ENCODE measurements at places on chromosomes 4 and X.

GRCh38 chr4:113497154-113497884, 264.2 kb downstream of the CAMK2D start:
- no peak for DNase-seq

DNA sequence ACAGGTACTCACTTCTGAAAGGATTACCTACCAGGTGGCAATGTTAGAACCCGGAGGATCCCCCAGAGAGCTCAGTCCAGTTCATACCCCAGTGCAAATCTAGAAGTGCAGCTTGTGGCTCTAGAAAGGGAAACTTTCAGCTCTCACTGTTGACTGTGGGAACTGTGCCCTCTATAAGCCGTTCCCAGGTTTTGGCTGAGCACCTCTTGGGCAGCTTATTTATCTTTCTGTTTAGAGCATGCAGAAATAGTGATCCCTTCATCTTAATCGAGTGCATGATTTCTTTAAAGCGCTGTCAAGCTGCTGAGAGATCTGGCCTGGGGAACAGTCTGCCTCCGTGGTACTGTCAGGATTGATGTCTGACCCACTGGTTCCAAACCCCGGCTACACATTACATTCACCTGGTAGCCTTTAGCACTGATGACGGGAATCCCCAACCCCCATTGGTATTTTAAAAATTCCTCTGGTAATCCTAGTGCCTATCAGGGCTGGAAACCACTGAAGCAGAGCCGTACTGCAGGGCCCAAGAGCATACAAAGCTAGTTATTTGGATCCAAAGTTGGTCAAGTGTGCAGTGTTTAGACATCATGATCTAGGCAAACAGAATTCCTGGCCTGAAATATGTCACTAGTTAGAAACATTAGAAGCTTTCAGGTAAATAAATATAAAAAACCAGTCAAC, 103.2 kb downstream of the KLHL8 start:
- DNase-seq: no peak

- no peak for DNase-seq
These were observed 19.7 kb upstream of the GPR78 start for GRCh38 chr4:8560265-8561047.

DNA sequence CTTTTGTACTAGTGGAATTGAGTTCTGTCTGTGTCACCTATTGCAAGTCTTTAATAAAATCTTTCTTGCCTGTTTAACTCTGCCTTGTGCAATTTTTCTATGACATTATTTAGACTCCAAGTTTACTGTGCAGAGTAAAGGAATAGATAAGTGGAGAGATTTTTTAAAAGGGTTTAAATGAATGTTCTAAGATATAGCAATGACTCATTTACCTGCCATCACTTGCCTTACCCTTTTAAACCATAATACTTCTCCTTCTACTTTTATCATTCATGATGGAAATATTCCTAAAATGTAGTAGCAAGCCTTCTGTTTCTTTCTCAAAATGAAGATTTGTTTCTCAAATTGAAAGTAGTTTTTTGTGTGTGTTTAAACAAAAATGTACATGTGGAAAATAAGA, 782.8 kb upstream of the MAGEB2 start:
- no peak for DNase-seq

DNA sequence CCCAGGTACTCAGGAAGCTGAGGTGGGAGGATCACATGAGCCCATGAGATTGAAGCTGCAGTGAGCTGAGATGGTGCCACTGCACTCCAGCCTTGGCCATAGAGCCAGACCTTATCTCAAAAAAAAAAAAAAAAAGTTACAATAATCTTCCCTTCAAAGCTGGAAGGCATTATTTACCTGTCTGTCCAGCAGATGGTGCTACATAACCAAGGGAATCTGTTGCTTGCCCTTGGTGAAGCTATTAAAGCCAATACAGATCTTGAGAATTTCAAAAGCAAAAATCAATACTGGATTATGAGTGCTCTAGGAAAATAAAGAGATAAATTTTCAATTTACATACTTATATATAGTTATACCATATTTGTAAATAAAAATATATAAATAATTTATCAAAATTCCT, 25.9 kb downstream of the PKD2 start:
- DNase-seq: peak; percentile 66

DNA sequence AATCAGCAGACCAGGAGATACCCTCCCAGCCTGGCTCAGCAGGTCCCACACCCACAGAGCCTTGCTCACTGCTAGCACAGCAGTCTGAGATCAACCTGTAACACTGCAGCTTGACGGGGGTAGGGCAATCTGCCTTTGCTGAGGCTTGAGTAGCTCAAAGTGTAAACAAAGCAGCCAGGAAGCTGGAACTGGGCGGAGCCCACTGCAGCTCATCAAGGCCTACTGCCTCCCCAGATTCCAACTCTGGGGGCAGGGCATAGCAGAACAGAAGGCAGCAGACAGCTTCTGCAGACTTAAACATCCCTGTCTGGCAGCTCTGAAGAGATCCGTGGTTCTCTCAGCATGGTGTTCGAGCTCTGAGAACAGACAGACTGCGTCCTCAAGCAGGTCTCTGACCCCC, 15.1 kb upstream of the GABRA2 start:
- no peak for DNase-seq

GRCh38 chr4:15410750-15411149, 17.1 kb upstream of the C1QTNF7 start:
- peak; percentile 36 for DNase-seq
